Activated naive CD8-positive, alpha-beta T cell treated with anti-CD3 and anti-CD28 coated beads, Interleukin-2, amount 10 ng/mL, durations not matched to agents 7 days and 5 days (primary cell): ENCODE measurements at places on chromosomes 16 and 17. TPM values are rescaled to one million over a fixed set of nuclear protein-coding genes. Genes with fewer than 3 reads are reported as not detected.

The SETD6 gene
- 23.5 TPM for total RNA-seq

The PMM2 gene
- 36.4 TPM for total RNA-seq

The ADPRM gene
- 19.3 TPM for total RNA-seq

The ORAI3 gene
- total RNA-seq, result 25.8 TPM
